Stimulated activated CD8-positive, alpha-beta memory T cell treated with anti-CD3 and anti-CD28 coated beads, Interleukin-15, amount 100 ng/mL, for 4 hours (primary cell): ENCODE measurements at places on chromosomes 12 and 14.

DNA sequence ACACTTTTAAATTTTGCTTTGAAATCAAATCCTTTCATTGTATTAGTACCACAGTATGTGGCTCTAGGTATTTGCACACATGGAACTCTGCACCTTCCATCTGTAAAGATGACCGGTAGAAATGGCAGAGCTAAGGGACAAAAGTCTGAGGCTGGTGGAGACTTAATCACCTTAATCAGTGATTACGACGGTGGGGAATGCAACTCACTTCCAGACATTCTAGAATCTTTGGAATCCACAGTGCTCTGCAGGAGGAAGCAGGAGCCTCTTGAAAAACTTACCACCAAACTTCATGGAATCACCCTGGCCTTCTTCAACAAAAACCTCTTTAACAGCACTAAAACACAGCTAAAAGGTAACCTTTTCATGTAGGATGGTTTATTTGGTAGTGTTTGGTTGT, 3.9 kb upstream of the DACT1 start:
- no peak for DNase-seq

DNA sequence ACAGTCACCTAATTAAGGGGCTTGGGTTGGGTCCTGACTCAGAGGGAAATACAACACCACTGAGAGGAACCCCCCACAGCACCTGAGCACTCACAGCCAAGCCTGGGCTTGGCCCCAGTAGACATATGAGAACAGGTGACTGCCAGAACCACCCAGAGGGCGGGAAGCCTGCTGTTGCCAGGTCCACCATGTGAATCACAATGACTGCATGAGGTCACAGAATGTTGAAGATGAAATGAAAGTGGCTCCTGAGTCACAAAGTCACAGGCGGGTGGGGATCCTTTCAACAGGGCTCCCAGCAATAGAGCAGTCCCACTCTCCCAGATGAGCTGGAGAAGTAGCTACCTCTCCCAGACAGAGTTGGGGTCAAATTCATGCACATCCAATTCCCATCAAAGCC, at the start of gene LRRC74A:
TSS of gene LRRC74A (plus strand) at position 287 of the 400 bp plus-strand sequence. CDS start 290 bp downstream, outside the sequence.
- DNase-seq, result no peak

GRCh38 chr12:92900941-92901340, 28.2 kb downstream of the EEA1 start:
- DNase-seq, result no peak

DNA sequence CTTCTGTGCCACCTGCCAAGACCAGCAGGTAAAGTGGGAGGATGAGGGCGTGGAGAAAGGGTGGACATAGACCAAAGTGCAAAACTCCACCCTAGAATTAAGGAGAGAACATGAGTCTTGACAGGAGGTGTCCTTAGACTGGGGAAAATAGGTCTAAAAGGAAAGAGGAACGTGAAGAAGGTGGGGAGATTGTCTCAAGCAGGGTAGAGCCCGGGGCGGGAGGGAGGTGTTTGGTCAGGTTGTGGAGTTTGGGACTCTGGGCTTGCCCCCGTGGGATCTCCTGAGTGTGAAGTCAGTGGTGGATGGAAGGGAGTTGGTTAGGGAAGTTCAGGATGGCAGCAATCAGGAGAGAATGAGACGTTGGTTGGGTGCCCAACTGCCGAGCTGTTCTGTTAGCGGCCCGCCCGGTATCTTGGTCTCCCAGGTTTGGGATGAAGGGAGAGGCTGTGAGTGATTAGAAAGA, 386 bp downstream of the DGKA start:
- DNase-seq, result no peak

GRCh38 chr14:50601394-50601793, 41.4 kb downstream of the ATL1 start:
- no peak for DNase-seq

GRCh38 chr14:65304239-65304638, 108.3 kb upstream of the FUT8 start:
- no peak for DNase-seq

DNA sequence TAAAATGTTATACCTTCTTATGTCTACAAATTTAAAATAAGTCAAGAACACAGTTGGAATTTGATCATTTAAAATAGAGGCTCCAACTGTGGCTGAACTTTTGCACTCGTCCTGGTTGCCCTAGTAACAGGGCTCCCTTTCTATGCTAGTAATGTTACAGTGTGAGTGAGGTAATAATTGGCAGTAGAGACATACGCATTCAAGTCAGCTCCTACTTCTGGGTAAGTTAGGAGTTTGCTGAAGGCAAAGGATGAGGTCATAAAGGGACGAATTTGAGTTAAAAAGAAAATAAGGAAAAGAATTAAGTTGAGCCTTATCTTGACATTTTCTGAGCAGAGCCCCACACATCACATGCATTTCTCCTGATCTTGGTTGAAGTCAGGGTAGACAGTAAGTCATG, 129.1 kb downstream of the TMEM117 start:
- no peak for DNase-seq

- DNase-seq, result no peak
Measured at GRCh38 chr12:80986224-80986623, 48.5 kb upstream of the LIN7A start.

- DNase-seq, result no peak
Measured at GRCh38 chr12:26668230-26668629, 164.8 kb downstream of the ITPR2 start.

DNA sequence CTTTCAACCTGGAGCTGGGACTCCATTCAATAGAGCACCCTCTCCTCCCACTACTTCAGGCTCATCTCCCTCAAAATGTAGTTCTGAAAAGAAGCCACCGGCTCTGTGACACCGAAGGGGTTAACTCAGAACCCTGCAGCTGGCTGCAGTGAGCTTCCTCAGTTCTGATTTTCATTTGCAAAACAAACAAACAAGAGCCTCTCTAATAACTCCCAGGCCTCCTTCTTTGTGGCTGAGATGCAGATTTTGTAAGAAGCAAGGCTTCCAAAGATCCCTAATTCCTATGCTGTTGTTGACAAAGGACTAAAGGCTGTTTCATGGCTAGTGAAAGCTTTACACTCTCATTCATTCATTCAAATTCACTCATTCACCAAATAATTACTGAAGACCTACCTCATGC, 333.4 kb upstream of the TBX3 start:
- no peak for DNase-seq

- no peak for DNase-seq
Measured at GRCh38 chr12:19186722-19187661, 57.5 kb downstream of the PLEKHA5 start.

GRCh38 chr14:61520576-61520975, 174.7 kb upstream of the HIF1A start:
- DNase-seq, result no peak

GRCh38 chr14:97841762-97842161, 1044.6 kb downstream of the VRK1 start:
- no peak for DNase-seq

DNA sequence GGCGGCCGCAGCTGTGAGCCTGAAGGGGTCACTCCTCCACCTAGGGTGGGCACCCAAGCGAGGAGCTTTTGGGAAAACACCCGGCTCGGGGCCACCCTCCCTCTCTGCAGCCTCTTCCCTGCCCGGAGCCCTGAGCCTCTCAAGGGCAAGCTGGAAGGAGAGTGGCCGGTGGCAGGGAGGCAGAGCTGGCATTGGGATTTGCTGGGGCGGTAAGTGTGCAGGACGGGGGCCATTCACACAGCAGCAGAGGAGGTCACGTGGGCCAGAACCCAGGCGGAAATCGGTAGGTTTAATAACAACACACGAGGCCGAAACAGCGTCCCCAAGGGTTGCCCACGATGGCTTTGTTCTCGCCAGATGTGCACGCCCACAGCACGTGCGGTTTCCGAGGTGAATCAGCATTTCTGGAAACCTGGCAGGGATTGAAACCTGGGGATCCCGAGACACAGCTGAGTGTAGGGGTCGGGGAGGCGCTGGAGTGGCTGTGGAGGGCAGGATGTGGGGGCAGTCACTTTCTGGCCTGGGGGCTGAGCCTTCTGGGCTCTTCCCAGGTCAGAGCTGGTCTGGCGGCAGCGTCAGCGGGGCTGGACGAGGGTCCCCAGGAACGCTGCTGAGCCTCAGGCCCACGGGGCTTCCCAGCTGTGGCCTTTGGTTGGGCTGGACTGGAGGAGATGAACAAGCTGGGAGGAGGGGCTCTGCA, 23.5 kb downstream of the NOC4L start:
- no peak for DNase-seq

DNA sequence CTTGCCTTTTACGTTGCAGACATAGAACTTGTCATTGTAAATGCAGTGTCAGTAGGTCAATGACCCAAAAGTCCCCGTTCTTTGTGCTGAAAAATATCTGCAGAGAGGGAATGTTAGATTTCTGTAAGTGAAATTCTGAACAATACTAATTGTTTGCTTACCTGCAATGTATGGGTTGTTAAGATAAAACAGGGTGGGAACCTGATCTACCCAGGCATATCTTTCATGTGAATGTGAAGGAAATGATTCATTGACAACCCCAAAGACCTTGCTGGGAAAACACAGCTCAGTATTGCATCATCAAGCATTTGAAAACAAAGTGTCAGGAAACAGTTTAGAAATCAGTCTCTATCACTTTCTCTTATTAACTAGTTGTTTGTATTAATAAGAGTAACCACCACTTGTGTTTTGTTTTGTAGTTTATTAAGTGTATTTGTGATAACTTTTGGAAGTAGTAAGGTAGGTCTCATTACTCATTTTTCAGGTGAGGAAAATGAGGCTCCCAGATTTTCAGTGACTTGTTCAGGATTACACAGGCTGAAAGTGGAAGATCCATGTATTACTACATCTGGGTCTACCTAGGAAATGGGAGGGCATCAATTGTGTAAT, 57.9 kb upstream of the SLC38A2 start:
- no peak for DNase-seq

- no peak for DNase-seq
Measured at GRCh38 chr12:13250416-13250815, 53.9 kb downstream of the EMP1 start.

DNA sequence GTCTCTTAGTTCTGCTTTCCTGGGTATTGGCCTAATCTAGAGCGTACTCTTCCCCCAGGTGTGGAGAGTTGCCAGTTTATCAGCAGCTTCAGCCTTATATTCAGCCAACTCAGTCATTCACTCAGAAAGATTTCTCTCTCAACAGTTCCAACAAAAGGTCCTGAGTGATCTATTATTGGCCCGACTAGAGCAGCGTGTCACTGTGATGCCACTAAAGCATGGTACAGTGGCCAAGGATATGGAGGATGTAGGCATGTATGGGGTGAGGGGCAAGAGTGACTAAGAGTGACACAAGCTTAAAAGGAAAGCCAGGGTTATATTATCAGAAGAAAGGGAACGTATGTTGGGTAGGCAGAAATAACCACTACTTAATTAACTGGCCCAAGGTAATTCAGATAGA, 4.8 kb downstream of the NOPCHAP1 start:
- DNase-seq, result no peak

- no peak for DNase-seq
Measured at GRCh38 chr12:16421806-16422205, 74.4 kb downstream of the MGST1 start.

DNA sequence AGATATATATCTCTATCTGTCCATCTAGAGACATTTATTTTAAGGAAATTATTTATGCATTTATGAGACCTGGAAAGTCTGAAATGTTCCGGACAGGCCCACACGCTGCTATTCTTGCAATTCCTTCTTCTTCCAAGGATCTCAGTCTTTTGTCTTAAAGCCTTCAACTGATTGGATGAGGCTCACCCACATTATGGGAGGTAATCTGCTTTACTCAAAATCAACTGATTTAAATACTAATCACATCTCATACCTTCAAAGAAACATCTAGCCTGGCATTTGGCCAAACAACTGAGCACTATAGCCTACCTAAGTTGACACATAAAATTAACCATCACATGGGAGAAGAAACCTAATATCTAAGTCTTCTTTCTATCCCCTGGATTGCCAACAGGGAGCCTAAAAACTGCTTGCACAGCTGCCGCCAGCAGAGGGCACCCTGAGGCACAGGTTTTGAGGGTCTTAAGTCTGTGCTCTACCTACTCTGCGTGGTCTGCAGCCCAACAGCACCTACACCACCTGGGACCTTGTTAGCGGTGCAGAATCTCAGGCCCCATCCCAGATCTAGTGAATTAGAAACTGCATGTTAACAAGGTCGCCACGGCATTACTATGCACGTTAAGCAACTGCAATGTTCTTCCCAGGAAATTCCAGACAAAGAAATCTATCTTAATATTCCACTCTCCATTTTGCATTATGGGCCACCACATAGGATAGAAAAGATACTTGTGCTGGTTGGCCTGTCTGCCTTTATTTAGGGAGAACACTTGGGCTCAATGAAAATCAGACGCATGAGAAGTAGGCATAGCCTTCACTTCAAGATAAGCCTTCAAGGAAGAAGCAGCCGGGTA, 249.7 kb downstream of the FOXG1 start:
- no peak for DNase-seq

- DNase-seq, result no peak
Measured at GRCh38 chr14:96170961-96171592, 33.6 kb upstream of the BDKRB2 start.

GRCh38 chr12:57740656-57741412, 2.3 kb upstream of the AGAP2 start:
- DNase-seq, result peak; percentile 63

DNA sequence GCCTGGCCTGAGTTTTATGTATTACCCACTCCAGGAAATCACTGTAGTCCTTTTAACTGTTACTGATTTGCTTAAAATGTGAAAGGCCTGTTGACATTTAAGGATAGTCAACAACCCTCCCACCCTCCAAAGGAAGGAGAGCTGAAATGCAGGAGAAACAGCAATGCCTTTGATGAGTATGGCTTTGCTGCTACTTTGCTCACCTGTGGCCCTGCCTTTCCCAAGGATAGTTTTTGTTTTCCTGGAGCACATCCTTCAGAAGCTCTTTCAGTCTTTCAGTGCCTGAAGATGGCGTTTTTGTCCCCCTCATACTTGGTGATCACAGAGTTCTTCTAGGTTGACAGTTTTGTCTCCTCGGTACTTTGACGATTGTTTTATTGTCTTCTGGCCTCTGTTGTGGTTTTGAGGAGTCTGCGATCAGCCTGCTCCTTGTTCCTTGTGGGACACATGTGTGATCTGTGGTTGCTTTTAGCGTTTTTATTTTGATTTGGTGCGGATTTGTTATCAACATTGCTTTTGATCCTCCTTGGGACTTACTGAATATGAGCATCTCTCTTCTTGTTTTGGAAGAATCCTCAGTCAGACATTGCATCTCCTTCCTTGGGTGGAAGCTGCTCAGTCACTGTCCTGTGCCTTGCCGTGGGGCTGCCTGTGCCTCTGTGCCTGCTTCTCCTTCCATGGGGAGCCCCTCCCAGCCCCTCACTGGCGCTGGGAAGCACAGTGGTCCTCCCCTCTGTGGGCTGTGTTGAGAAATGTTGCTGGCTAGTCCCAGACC, 17.2 kb downstream of the PACS2 start:
- no peak for DNase-seq

DNA sequence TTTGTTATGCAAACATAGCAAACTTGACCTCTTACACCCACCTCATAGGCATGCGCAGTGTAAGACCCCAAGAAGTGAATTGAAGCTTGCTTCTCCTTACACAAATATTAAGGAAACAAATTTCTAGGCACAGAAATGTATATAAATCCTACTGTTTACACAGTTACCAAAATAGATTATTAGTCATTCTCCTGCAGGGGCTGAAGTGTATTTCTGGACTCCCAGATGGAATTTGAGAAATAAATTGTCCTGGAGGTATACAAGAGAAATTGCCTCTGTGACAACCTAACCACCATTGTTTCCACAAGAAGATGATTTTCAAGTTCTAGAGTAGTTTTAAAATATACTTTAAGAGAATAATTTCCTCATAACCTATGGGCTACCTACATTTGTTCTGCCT, 656.0 kb upstream of the MDGA2 start:
- no peak for DNase-seq

- DNase-seq, result no peak
Measured at GRCh38 chr14:22560662-22561365, 28.2 kb downstream of the DAD1 start.
